Renal pelvis (tissue), 12 donors: ENCODE measurements at places on chromosomes 1 and 21. TPM values are rescaled to one million over a fixed set of nuclear protein-coding genes. Genes with fewer than 3 reads are reported as not detected.

DNA sequence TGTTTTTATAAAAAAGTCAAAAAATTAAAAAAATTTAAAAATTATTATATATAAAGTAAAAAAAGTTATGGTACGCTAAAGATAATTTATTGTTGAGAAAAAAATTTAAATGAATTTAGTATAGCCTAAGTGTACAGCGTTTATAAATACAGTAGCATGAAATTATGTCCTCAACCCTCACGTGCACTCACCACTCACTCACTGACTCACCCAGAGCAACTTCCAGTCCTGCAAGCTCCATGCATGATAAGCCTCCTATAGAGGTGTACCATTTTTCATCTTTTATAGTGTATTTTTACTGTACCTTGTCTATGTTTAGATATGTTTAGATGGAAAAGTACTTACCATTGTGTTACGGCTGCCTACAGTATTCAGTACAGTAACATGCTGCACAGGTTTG is 5.1 kb downstream of the DISC1 start:
- DNase-seq = no peak

GRCh38 chr1:30745834-30746208 is 11.8 kb downstream of the LAPTM5 start:
- DNase-seq = no peak

DNA sequence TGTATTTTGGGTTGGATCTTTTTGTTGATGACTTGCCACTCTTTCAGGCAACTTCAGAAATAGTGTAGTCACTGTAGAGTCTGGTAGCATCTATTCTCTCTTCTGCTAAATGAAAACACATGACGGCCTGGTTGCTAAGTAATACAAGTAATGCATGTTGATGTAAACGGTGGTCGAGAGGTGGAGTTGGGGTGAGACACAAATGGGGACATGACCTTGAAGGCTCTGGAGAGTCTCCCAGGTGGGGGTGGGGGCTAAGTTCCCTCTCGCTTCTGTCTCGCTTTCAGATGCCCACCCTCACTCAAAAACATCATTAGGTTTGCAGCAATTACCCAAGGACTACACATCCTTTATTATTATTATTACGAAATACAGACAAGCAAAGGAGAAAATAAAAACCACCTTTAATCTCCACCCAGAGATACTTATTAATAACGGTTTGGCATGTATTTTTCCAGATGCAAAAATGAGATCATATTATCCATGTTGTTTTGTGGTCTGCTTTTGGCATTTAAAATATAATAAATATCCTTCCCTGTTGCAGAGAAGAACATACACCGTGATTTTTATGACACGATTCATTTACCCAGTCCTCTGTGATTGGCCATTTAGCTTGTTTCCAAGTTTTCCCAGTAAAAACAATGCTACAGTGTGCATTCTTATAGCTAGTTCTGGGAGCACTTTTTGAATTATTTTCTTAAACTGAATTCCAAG is 138.1 kb downstream of the MIS18A start:
- no peak for DNase-seq

Gene ALG14
- 12.8 TPM for polyA plus RNA-seq

GRCh38 chr1:89350298-89350697 is 13.6 kb upstream of the GBP6 start:
- no peak for DNase-seq

DNA sequence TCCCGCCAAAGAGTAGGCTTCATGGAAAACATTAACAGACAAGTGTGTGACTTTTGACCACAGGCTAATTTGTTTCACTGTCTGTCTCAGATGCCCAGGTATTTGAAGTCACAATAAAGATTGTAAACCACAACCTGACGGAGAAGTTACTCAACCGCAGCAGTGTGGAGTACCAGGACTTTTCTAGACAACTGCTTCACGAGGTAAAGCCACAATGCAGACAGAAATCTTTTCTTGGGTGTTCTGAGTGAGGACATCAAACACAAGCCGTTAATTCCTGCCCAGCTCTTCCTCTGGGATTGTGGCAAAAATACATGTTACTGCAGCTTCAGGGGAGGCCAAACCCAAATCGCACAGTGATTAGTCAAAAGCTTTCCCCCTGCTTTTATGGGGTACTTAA is 31.0 kb downstream of the UMODL1 start:
- no peak for DNase-seq

Gene OLIG1
- 0.41 TPM for polyA plus RNA-seq

Gene OR6N1
- not detected for polyA plus RNA-seq

- no peak for DNase-seq
Observed at GRCh38 chr1:53061123-53061858, 722 bp upstream of the PODN start.

GRCh38 chr1:203288400-203288799 is 16.9 kb upstream of the BTG2 start:
- DNase-seq = no peak

- no peak for DNase-seq
Observed at GRCh38 chr1:115283249-115283648, 54.8 kb downstream of the NGF start.

DNA sequence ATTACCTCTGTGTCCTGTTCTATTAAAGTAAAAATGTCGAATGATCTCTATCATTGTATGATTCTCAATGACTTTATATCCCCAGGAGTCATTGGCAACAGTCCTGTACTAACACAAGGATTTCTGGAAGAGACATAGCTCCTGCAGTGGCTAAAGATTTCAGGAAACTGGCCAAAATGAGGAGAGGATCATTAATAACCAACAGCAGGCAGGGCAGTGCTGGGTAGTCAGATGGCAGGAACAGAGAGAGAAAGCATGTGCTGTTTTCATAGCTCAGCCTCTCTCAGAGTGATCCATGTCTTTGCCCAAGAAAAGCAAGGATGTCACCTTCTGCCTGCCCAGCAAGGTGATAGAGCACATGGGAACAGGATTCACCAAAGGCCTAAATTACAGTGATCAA is 604.7 kb upstream of the PLXNA2 start:
- no peak for DNase-seq

Gene ARMH1
- 8.1 TPM for polyA plus RNA-seq

- DNase-seq = no peak
Observed at GRCh38 chr1:16119926-16120325, 35.9 kb downstream of the EPHA2 start.

GRCh38 chr1:107362468-107363140 is 221.8 kb downstream of the NTNG1 start:
- no peak for DNase-seq

- no peak for DNase-seq
Observed at GRCh38 chr21:16353764-16354163, 624.0 kb downstream of the USP25 start.

DNA sequence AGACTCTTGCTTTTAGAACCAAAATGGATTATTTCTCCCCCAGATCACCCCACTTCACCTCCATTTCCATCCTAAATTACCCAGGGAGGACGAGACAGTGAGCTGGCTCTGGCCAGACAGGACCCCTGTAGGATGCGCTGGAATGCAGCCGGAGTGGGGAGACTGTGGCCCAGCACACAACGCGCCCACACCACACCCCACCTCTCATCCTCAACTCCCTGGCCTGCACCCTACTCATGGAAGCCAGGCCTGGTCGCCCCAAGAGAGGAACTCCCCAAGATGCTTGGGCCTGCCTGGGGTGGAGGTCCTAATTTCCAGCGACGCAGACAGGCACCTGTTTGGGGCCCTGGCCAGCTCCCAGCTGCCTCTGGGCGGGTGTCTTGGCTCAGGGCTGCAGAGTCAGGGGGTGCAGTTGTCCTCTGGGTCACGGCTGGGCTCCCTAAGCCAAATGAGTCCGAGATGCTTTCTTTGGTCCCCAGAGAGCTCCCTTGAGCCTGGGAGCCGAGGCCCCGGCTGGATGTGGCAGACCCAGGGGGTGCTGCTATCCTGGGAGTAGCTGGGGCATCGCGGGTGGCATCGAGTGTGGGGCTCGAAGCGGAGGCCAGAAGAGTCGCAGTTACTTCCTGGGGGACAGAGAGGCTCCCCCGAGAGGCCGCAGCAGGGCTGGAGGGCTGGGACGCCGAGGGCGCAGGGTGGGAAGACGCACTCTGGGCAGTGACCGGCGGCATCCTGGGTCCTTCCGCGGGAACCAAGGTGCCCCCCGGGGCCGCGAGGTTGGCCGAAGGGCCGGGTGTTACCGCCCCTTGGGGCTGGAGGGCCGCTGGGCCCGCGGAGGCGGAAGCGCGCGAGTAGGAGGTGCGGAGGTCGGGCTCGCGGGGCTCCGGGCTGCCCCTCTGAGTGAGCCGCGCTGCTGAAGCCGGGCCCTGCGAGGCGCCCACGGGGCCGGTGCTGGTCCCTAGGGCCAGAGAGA is 10.4 kb downstream of the CLEC20A start:
- DNase-seq = no peak

GRCh38 chr1:93304716-93305138 is 41.0 kb upstream of the DR1 start:
- peak; percentile 60 for DNase-seq

DNA sequence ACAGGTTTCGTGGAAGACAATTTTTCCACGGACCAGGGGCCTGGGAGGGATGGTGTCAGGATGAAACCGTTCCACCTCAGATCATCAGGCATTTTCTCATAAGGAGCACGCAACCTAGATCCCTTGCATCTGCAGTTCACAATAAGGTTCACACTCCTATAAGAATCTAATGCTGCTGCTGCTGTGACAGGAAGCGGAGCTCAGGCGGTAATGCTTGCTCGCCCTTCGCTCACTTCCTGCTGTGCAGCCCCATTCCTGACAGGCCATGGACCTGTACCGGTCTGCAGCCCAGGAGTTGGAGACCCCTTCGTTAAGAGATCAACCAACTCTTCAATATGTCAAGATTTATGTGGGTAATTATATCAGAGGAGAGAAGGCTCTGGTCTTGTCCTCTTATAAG is 3.3 kb upstream of the DHX9 start:
- DNase-seq = no peak

GRCh38 chr1:36771240-36771639 is 263.1 kb downstream of the GRIK3 start:
- no peak for DNase-seq

DNA sequence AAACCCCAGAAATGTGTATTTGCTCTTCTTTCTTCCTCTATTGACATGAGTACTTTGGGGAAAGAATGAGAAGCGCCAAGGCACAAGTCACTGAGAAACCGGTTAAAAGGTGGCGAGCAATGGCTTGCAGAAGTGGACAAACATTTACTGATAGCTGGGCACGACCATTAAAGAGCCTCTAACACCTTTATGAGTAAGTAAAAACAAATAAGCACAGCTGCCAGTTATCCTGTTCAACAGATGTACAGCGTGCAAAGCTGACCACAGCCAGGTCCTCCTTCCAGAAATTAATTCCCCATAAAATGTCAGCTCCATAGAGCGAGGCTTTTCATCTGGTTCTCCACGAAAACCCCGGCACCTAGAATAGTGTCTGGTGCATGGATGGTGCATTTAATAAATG is 72.7 kb downstream of the CAPZB start:
- DNase-seq = no peak

Gene FAM72C
- 1.6 TPM for polyA plus RNA-seq

Gene KCNJ10
- polyA plus RNA-seq = 22.3 TPM

- DNase-seq = no peak
Observed at GRCh38 chr1:154720328-154721297, 112.6 kb upstream of the ADAR start.

DNA sequence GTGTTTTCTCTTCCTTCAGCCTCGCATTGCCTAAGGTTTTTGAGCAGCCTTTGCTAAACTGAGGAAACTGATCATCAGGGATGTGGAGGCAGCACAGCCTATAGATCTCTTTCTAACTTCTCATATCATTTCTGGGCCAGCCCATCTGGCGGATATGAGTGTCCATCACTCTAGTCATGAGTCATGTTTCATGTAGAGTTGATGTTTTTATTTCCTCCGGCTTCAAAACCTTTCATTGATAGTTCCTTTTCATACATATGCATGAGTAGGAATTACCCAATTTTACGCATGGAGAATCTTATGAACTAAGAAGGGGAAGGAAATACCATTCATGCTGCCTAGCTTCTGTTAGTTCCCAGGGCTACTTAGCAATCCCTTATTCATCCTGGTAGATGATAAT is 66.3 kb downstream of the SPATA46 start:
- no peak for DNase-seq

Gene IL20
- not detected for polyA plus RNA-seq

Gene KRTAP20-2
- not detected for polyA plus RNA-seq

DNA sequence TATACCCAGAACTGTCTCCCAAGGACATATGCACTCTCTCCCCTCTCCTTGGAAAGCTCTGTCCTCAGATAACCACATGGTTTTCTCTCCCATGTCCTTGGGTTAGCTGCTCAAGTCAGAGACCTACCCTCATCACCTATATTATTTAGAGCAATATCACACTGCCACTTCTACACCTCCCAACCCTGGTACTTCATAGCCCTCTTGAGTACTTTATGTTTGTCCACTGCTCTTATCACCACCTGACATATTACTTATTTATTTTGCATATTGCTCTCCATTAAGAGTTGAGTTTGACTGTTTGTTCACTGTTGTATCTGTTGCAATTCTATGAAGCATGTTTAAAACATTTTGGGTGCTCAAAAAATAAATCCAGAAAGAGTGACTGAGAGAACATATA is 126.3 kb upstream of the ATP1B1 start:
- DNase-seq = no peak

GRCh38 chr1:15660151-15660550 is 24.0 kb upstream of the PLEKHM2 start:
- no peak for DNase-seq

Gene FAM151A
- 35.8 TPM for polyA plus RNA-seq

Gene S100A5
- 1.1 TPM for polyA plus RNA-seq

Gene ADORA3
- polyA plus RNA-seq = 0.78 TPM

Gene KRTAP21-2
- polyA plus RNA-seq = not detected

Gene LCE2B
- polyA plus RNA-seq = not detected

Gene ADGRL2
- polyA plus RNA-seq = 135 TPM

Gene MAP10
- polyA plus RNA-seq = 5.3 TPM

DNA sequence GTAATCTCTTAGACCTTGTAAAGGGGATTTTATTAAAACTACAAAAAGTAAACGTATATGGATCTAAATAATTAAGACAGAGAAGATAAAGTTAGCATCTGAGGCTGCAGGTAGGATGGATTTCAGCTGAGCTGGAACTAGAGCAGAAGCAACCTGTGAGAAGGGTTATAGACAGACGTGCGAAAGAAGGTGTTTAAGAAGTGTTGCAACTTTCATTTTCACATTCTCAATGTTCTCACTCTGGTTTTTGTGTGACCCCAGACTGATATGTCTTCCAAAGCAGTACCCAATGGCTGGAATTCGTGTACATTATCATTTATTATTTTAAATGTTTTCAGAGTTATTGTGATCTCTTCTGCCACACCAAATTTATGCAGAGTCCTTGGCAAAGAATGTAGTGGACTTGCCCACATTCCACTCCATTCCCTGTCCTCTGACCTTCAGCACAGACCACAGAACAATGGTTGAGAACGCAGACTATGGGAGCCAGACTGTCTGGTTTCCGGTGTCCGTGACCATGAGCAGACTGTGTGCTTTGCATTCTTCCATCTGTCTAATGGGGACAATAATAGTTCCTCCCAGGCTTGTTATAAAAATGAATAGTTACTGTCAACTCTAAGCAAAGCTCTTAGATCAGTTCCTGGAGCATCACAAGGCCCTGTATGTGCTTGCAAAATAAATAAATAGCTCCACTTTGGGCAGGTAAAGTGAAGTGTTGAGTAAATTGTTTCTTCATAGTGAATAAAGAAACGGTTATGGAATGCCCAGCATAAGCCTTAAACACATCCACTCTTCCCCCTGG is 140.6 kb upstream of the SAMSN1 start:
- DNase-seq = no peak
